ENCODE measurements at places on chromosomes 11 and 22.
A peak's percentile ranks its signal among the peaks of the same experiment; 100 is the strongest.

- no peak for DNase-seq
Observed at GRCh38 chr22:50621356-50621880, 6.5 kb downstream of the ARSA start.

- DNase-seq: peak; percentile 8
Observed at GRCh38 chr11:44790211-44790610, 63.4 kb downstream of the TSPAN18 start.

DNA sequence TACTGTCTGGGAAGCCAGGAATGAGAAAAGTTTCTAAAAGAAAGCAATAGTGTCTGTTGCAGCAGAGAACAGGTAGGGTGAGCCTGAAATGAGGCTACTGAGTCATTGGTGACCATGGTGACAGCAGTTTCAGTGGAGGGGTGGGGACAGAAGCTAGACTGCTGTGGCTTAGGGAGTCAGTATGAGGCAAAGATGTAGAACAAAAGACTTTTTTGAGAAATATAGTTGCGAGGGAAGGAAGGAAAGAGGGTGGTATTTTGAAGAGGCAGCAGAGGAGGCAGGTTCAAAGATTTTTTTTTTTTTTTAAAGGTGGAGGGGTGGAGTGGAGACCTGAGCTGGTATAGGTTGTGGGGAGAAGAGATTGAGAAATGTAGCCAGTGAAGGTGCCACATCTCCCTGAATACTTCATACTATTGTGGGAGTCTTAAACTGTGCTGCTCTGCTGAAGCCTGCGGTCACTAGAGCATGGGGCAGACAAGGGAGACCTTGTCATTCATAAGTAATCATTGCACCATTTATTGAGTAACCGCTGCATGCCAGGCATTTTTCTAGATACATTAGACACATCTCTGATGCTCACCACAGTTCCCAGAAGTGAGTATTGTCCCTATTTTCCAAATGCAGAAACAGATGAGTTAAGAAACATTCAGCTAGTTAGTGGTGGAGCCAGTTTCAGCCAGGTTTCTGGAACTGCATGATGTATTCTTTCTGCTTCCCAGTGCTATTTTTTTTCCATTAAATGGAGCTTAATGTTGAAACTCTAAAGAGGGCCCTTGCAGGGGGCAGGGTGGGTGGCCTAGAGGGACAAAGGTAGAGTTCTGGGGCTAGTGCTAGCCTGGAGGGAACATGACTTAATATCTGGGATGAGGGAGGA is 49.9 kb downstream of the STIM1 start:
- no peak for DNase-seq

GRCh38 chr11:13907678-13908077 is 54.8 kb upstream of the SPON1 start:
- DNase-seq: no peak

GRCh38 chr11:67054346-67054835 is 2.3 kb upstream of the RHOD start:
- DNase-seq: no peak

DNA sequence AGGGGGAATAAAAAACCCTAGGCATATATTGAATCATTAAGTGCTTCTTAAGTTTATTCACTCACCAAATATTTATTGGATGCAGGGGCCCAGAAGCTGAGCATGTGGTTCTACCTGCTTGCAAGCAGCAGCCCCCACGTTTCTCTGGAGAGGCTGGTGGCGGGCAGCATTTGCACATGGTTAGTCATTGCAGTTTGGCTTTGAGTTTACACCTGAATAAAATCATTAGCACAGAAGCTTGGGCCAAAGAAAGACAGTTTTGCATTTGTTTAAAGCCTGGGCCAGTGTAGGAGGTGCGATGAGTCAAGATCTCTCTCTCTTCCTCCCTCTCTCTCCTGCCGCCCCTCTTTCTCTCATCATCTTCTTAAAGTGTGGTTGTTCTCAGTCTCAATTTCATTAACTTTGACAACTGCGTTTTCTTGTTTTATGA is 72.6 kb downstream of the C22orf31 start:
- no peak for DNase-seq

DNA sequence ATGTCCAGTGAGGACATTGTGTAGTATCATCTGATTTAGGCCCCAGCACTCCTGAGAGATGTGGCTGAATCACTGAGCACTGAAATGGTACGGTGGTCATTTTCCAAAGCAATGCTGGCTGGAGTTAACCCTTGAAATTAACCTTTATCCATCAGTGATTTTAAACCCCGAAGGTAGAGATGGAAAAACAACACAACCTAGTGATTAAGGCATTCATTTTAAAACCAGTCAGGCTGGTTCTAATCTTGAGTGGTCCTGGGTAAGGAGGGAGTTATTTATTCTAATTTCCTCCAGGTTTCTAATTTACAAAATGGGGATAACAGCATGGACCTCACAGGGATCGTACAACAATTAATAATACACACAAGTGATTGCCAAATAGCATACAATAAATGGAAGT is 6.6 kb upstream of the CSNK2A3 start:
- DNase-seq: no peak

- no peak for DNase-seq
Observed at GRCh38 chr11:61766353-61766841, 14.0 kb downstream of the MYRF start.

DNA sequence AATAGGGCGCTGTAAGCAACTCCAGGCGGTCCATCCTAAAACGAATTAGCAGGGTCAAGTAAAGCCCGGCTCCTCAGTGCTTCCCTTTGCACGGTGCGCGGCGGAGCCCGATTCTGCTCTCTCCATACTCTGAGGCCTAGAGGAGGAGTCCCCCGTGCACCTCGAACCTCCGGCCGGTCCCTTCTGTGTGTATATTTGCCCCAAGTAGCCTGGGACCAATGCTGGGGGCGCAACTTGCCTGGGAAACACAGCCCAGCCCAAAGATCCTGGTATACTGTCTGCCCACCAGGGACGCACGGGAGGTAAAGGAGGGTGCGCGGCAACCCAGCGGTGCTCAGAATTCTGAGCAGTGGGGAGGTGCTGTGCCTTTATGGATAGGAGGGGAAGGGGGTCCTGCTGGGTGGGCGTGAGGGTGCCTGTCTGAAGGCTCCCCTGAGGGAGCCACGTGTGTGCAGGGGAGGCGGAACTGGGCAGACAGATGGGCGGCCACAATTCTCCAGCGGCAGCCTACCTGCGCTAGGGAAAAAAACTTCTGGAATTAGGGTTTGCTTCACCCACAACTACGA is 4.8 kb upstream of the TBX1 start:
- no peak for DNase-seq

DNA sequence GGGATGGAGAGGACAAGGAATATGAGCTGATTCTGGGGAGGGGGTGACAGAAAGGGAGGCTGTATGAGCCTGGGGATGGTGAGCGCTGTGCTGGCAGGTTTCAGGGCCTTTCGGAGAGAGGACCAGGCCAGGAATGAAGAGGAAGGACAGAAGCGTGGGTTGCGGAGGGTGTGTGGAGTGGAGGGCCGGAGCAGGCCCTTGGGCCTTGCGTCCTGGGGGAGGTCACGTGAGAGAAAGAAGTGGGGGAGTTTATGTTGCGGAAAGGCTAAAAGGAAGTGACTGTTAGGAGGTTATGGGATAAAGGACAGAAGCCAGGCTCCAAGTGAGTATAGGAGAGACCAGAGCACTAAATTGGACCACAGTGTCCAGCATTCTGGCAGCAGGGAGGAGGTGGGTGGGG is 17.5 kb downstream of the BCR start:
- no peak for DNase-seq

DNA sequence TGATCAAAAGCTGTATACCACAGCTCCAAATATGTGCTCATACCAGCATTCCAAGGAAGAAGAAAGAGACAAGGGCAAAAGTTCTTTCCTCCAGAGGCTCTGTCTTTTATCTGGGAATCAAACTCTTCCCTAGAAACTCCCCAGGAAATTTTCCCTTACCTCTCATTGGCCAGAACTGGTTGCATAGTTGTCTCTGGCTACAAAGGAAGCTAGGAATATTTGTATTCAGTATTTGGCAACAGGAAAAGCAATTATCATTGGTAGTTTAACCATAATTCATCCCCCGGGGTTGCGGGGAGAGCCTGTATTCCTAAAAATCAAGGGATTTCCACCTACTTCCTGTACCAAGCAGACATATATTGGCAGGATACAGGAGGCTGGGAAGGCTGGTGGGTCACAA is 10.5 kb upstream of the ZFTA start:
- DNase-seq: no peak

DNA sequence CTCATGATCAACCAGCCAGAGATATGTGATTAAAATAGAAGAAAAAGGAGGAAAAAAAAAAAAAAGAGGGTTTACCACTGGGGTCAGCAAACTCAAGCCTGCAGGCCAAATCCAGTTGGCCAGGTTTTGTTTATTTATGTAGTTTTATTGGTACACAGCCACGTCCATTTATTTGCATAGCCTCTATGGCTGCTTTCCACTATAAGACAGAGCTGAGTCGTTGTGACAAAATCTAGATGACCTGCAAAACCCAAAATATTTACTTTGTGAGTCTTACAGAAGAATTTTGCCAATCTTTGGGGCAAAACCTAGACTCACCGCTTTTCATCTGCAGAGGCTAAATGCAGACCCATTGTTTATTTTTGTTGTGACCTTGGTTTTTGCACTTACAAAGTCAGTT is 87.1 kb downstream of the TENM4 start:
- no peak for DNase-seq

DNA sequence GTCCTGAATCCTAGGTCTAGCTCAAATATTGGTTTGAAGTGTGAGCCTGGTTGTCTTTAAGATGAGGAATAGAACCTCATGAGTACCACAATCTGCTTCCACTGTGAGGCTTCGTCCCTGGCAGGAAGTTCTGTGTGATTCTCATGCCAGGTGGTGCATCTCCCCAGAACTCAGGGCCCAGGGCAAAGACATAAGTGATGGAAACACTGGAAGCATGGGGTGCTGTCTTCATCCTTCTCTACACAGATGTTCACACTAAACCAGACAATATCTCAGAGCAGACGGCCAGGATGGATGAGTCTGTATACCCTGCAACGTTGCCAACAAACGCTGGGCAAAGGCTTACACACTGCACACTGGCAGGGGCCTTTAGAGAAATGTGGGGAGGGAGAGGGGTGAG is 475.9 kb upstream of the B3GAT1 start:
- DNase-seq: no peak

DNA sequence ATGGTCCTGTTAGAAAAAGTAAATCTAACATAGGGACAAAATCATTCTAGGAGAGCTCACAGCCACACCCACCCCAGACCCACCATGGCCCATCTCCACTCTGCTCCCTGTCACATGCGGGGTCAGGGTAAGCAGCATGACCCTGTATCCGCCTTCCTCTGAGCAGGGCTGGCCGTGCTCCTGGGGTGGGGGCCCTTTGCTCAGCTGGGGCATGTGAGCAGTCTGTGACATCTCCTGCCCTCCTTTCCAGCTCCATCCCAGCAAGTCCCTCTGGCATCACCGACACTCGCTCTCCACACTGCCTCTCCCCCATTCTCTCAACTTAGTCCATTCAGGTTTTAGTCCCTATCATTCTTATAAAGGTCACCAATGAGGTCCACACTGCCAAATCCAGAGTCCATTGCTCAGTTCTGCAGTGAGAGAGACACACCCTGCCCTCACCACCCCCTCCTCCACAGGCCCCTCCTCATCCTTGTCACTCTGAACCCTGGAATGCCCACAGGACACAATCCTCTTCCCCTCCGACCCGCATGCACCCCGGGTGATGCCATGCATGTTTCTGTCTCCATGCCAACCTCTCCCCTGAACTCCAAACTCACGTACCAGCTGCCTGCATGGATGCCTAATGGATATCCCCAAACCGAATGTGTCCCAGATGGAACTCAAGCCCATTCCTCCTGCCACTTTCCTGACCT is 65.1 kb upstream of the PITPNB start:
- DNase-seq: no peak

GRCh38 chr11:7020183-7020917 is at the start of the genes NLRP14 and ZNF214:
Gene NLRP14 (plus strand): TSS chr11:7020479. CDS start chr11:7038587, 18,108 bp downstream.
Gene ZNF214 (minus strand): TSS chr11:7020346. CDS start chr11:7002835, 17,511 bp downstream.
- DNase-seq: peak; percentile 96

DNA sequence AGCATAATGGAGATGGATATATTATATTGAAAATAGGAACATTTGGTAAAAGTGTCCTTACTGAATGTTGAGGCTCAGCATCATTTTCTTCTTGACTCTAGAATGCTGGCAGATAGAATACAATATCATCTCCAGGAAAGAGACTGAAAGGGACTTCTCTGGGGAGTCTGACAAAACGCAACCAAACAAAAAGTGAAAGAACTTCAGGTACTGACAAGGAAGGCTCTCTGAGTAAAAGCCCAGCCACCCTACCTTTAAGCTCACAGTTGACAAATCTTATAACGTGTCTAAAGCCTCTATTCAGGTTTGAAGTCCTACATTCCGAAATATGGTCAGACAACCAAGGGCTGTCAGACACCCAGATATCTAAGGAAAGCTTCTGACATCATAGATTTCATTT is 590.8 kb downstream of the SOX6 start:
- DNase-seq: no peak

- no peak for DNase-seq
Observed at GRCh38 chr11:45052361-45052760, 94.1 kb upstream of the PRDM11 start.

DNA sequence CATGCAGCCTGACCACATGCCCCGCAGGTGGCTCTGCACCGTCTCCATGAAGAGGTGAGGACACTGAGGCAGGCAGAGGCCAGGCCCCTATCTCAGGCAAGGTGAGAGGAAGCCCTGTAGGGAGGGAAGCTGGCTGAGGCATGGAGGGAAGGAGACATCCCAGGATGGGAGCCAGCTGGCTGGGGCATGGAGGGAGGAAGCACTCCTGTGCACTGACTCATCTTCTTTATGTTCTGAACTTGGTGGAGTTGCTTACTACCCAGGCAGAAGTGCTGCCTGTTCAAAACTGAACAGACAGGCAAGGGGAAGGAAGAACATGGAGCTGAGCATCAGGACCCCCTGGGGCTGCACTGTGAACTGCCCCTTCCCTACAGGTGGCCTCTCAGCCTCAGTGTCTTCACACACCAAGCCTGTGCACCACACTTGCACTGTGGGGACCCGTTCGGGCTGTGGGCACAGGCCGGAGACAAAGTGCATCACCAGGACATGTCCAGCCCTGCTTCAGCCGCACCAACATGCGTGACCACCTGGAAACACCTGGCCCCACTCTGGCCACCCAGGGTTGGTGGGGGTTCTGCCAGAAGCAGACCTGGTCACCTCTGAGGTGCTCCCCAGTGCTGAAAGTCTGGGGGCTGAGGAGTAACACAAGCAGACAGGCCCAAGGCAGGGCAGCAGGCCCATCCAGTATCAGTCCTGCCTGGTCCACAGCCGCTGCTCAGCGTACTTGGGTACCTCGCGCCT is 55.5 kb downstream of the DGCR2 start:
- DNase-seq: no peak

DNA sequence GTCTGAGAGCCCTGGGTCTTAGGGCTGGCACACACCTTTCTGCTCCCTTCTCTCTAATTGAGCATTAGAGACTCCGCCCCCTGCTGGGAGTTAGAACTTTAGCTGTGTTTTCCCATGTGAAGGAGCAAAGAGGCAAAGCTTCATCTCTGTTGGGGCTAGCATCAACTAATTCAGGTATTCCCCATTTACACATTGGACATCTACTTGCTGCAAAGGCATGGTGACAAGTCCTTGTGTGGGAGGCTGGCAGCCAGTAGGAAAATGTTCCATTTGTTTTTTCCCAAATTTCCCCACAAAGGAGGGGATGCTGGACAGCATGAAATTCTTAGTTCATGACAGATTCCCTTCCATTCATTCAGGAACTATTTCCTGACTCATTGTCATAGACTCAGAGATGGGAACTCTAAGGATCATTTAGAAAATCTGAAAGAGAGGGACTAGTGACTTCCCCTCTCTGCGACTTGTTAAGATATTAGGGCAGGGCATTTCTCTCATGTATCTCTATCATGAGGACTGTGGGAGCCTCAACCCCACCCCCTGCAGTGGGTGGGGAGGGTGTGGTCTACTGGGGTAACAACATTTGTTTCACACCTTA is 3.6 kb downstream of the CD44 start:
- DNase-seq: no peak

Data from left hindlimb (tissue), 1 donor.